ENCODE measurements at places on chromosomes 12 and 14.

DNA sequence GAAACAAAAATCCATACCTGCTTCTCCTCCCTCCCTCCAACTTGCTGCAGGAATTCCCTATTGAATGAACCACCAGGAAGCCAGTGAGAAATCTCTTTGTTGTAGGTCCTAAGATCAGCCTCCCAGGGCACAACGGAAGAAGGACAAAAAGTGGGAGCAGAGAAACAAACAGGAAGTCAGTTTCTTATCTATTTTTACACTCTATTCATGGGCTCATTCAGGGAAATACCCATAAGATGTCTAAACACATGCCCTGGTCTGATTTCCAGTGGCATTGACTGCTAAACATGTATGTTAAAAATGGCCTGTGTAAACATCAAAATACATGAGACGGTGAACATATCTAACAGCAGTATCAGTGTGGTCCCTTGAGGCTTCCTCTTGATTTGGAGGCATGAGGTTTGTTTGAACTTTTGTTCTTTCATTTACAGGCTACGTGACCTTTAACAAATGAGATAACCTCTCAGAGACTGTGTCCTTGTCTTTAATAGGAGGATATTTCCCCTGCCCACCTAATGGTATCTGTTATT, 18.8 kb downstream of the GPR65 start:
- no peaks in the 10 kb centered on the region for H3K4me1 ChIP-seq
- H3K4me3 ChIP-seq: no peak overlapping the region
- H3K36me3 ChIP-seq: no peaks in the 10 kb centered on the region
- no peaks in the 10 kb centered on the region for H3K27me3 ChIP-seq

DNA sequence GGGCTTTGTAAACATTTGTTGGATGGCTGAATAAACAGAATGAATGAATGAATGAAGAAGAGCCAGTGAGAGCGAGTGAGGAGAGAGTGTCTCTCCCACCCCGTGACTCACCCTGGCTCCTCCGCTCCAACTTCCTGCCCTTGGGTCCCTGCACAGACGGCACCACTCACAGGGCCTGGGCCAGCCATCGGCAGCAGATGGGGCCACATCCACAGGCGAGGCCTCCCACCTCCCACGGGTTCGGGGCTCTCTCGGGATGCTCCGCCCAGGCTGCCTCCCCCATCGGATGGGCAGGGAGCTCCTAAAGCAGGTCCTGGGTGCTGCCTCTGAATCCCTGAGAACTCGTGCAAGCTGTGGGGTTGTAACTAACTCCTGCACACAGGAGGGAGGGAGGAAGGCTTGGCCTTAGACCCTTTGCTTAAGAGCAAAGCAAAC, 41.3 kb downstream of the CCNK start:
- H3K27ac ChIP-seq: no peak overlapping the region
- H3K36me3 ChIP-seq: no peaks in the 10 kb centered on the region
- DNase-seq: no peak
- no peak overlapping the region for H3K4me3 ChIP-seq
- no peaks in the 10 kb centered on the region for H3K27me3 ChIP-seq
- H3K4me1 ChIP-seq: peaks cover 22% of the 10 kb centered on the region

DNA sequence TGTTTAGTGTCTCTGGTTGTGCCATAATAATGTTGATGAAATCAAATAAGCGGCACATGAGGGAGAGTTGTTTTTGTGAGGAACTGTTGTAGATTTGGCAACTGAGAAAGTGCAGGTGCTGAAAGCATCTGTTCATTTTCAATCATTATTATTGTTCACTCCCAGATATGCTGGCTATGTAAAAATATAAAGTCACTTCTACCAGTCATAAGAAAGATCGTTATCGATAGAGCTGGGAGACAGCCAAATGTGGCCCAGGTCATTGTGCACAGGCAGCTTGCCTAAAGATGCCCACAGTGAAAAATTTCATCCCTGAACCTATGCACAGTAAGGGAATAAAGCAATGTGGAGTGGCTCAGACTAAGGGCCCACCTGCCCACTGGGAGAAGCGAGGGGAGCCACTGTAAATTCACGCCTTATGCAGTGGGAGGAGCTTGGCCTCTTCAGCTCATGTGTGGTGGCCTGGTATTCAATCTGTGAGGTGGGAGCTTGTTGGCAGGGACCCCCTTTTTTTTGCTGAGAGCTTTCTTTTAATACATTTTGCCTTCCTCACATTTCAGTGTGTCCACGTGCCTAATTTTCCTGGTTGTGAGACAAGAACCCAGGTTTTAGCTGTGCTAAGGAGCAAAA, 1490.8 kb upstream of the TMEM132C start:
- H3K27me3 ChIP-seq: no peaks in the 10 kb centered on the region
- H3K27ac ChIP-seq: no peak overlapping the region
- no peaks in the 10 kb centered on the region for H3K36me3 ChIP-seq

GRCh38 chr14:51957950-51958349, 31.4 kb upstream of the RTRAF start:
- no peak overlapping the region for H3K4me3 ChIP-seq
- DNase-seq: no peak
- H3K27me3 ChIP-seq: no peaks in the 10 kb centered on the region
- no peaks in the 10 kb centered on the region for H3K36me3 ChIP-seq
- no peaks in the 10 kb centered on the region for H3K4me1 ChIP-seq

- peaks cover 18% of the 10 kb centered on the region for H3K4me1 ChIP-seq
- H3K27me3 ChIP-seq: no peaks in the 10 kb centered on the region
- no peak for DNase-seq
These were observed 1.1 kb downstream of the ANGEL1 start for GRCh38 chr14:76811561-76811960.

DNA sequence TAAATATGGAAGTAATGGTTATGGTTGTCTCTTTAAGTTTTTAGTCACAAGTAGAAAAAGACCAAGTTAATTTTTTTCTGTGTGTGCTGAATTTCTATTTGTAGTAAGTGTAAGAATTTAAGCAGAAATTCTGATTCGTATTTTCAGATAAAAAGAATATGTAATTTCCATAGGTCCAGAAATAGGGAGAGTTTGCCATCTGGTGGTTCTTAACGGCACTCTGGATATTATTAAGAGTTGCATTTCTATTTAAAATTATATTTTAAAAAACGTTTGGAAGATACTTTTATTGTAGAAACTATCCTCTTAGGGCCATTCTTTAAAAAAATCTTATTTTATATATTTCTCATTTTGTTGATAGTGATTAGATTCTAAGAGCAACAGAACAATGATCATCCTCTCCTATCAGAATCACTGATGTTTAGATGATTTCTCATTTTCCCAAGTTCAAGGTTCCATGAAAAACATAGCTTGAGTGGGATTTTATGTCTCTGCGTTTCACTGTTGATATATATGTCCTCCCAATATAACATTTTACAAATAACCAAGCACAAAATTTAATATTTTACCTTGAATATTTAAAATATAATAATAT, 88.3 kb downstream of the LRRK2 start:
- H3K4me1 ChIP-seq: no peaks in the 10 kb centered on the region
- no peaks in the 10 kb centered on the region for H3K36me3 ChIP-seq
- no peak overlapping the region for H3K27ac ChIP-seq
- no peak for DNase-seq
- H3K27me3 ChIP-seq: no peaks in the 10 kb centered on the region

DNA sequence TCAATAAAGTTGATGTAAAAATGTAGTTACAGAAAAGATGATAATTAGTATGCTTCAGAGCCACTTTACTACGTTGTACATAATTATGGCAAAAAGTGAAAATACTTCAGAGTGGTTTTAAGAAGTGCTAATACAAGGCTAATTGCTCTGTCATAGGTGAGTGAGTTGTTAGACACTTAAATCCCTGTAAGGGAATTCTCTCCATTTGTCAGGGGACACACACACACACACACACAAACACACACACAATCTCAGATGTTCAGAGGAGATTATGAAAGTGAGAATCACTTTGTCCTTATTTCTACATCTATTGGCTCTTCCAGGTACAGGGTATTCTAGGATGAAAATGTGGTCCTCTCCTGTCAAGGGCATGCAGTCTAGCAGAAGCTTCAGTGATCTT, 208.3 kb upstream of the PELI2 start:
- peaks cover 6% of the 10 kb centered on the region for H3K4me1 ChIP-seq
- H3K27me3 ChIP-seq: no peaks in the 10 kb centered on the region
- H3K36me3 ChIP-seq: no peaks in the 10 kb centered on the region
- DNase-seq: no peak
- no peak overlapping the region for H3K4me3 ChIP-seq
- no peak overlapping the region for H3K27ac ChIP-seq

DNA sequence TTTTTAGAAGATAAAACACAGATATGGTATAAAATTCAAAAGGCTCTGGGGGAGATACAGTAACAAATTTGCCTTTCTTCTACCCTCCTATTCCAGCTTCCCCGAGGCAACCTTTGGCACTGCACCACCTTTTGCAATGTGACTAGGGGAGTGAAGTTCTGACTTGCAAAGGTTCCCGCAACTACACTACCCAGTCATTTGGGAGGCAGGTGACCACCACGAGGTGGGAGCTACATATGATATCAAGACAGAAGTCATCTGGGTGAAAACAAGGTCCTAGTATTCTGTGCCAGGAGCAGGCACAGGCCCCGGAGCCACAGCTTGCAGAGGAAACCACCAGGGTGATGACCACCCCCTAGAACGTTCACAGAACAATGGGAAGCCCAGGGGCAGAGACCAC, 141.5 kb downstream of the TTC7B start:
- no peaks in the 10 kb centered on the region for H3K36me3 ChIP-seq
- H3K4me1 ChIP-seq: no peaks in the 10 kb centered on the region

Measured in testis (tissue), 5 donors.